ENCODE measurements at places on chromosomes 7 and 10.

GRCh38 chr7:128271471-128271941 lies 30.4 kb downstream of the LEP start:
- DNase-seq, result no peak
- no peaks in the 10 kb centered on the region for H3K36me3 ChIP-seq
- peaks cover 6% of the 10 kb centered on the region for H3K4me1 ChIP-seq
- H3K27ac ChIP-seq, result no peak overlapping the region

GRCh38 chr7:106347229-106347833 lies 62.5 kb upstream of the NAMPT start:
- no peaks in the 10 kb centered on the region for H3K27me3 ChIP-seq
- no peak overlapping the region for H3K4me3 ChIP-seq
- no peak for DNase-seq
- H3K4me1 ChIP-seq, result no peaks in the 10 kb centered on the region

DNA sequence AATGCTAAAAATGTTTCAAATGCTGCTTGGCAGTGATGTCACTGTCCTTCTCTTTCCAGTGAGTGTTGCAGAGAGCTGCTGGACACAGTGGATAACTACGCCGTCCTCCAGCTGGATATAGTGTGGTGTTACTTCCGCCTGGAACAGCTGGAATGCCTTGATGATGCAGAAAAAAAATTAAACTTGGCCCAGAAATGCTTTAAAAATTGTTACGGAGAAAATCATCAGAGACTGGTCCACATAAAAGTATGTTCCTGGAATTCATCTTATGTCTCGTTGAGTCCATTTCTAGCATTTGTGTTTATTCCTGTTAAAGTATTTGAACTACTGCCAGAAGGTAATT lies 25.2 kb downstream of the NUB1 start:
- no peaks in the 10 kb centered on the region for H3K4me1 ChIP-seq
- H3K4me3 ChIP-seq, result no peak overlapping the region
- DNase-seq, result no peak
- no peaks in the 10 kb centered on the region for H3K36me3 ChIP-seq
- H3K27me3 ChIP-seq, result no peaks in the 10 kb centered on the region

DNA sequence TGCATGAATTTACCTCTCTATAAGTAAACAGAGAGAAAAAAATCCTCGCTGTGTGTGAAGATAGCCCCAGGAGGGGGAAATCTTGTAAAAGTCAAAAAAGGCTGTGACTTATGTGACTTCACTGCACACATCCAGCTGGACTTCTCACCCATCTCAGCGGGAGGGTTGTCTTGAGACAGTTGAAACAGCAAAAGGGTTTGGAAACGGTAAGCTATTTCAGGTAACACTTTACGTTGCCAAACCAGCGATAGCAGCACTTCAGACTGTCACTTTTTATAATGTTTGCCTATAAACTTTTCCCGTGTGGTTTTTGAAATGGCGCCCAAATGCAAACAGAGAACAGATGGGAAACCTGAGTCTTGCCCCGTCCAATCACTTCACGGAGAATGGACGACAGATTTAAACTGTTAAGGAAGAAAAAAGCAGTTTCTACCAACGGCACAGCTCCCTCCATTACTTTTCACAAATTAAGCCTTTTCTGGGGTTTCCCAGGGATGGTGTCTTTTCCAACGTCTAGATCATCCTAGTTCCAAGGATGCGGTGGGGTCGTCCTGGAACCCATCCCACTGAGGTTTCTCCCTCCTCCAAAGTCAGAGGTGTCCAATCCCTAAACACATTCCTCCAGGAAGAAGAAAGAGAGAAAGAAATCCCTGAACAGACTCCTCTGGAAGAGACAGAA lies 25.2 kb downstream of the FGFR2 start:
- no peak overlapping the region for H3K4me3 ChIP-seq
- H3K36me3 ChIP-seq, result no peaks in the 10 kb centered on the region
- H3K27me3 ChIP-seq, result no peaks in the 10 kb centered on the region
- no peak overlapping the region for H3K27ac ChIP-seq

DNA sequence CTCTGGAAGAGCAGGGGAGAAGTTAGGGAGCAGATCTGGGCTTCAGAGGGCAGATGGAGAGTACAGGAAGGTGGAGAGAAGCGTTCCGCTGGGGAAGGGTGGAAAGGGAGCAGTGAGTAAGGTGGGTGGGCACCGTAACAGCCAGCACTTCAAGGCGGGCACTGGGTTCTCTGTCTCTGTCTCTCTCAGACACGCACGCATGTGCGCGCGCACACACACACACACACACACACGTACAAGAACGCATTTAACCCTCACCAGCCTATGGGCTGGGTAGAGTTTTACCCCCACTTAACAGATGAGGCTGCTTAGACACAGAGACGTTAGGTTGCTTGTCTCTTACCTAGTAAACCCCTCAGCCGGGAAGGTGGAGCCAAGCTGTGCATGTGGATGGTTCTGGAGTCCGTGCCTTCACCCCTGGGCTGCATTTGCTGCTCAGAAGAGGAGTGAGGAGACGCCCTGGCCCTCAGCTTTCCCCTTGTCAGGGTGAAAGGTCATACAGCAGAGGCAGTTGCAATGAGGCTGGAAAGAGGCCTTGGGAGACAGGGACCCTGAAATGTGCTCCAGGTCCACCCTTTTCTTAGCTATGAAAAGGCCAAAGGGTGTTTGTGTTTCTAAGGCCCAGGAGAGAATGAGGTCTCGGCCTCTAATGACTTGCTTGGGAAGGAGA lies 16.0 kb downstream of the ADCYAP1R1 start:
- no peak overlapping the region for H3K4me3 ChIP-seq
- no peak overlapping the region for H3K27ac ChIP-seq
- H3K27me3 ChIP-seq, result no peaks in the 10 kb centered on the region
- H3K4me1 ChIP-seq, result no peaks in the 10 kb centered on the region
- DNase-seq, result no peak

GRCh38 chr10:77493239-77493806 lies 144.3 kb downstream of the KCNMA1 start:
- no peak for DNase-seq
- H3K4me1 ChIP-seq, result peaks cover 2% of the 10 kb centered on the region
- H3K27me3 ChIP-seq, result no peaks in the 10 kb centered on the region
- no peak overlapping the region for H3K27ac ChIP-seq
- no peaks in the 10 kb centered on the region for H3K36me3 ChIP-seq

Data from iPS DF 6.9 (cell line).